EL (cell line): ENCODE measurements at places on chromosomes 2 and 18.
A peak's percentile ranks its signal among the peaks of the same experiment; 100 is the strongest.

DNA sequence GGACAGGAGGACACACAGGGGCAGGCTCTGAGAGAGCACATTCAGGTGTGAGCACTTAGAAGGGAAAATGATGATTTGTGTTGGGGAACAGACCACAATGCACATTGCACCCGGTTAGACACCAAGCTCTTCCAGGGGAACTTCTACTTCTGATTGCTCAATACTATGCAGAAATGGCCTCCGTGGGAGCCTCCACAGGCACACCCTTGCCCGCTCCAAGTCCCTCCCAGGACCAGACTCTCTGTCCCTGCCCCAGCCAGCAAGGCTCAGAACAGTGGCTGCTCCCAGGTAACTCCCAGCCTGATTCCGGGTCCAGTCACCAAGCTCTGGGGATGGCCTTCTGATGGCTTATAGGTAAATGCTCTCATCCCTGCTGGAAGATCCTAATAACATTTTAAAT, 56.2 kb downstream of the BCL2L11 start:
- DNase-seq = no peak

DNA sequence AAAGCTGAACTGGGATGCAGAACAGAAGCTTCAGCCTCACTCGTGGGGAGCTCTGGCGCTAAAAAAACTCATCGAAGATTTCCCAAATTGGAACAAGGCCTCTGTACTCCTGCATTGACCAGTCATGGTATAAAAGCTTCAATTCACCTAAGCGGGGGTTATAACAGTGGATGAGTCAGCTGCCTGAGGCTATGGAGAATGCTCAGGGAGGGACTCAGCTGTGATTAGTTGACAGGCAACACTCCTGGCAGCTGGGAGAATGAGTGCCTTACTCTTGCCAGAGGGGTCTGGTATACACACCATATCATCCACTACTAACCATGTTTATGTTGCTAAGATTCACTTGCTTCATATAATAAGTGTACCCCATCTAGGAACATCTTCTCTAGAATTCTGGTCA, 350.6 kb upstream of the VRK2 start:
- peak; percentile 77 for DNase-seq

DNA sequence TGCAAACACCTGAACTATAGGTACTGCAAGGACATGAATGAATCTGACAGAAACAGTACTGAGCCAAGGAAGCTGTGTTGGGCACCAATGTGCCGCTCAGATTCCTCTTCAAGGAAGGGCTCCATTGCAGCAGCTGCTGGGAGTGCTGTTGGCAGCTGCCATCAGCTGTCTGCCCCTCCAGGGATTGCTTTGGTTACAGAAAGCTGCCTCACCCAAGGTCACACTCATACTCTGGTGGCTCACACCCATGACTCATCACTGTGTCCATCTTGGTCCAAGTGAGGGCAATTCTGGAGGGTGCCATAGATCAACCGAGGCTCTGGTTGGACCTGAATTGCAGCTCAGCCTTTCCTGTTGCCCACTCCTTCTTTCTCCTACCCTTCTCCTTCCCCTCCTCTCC, 24.4 kb upstream of the TRPM8 start:
- no peak for DNase-seq

GRCh38 chr2:160408959-160409291, 84.7 kb downstream of the RBMS1 start:
- DNase-seq = no peak

- DNase-seq = no peak
Measured at GRCh38 chr2:67613227-67613626, 216.1 kb downstream of the ETAA1 start.

DNA sequence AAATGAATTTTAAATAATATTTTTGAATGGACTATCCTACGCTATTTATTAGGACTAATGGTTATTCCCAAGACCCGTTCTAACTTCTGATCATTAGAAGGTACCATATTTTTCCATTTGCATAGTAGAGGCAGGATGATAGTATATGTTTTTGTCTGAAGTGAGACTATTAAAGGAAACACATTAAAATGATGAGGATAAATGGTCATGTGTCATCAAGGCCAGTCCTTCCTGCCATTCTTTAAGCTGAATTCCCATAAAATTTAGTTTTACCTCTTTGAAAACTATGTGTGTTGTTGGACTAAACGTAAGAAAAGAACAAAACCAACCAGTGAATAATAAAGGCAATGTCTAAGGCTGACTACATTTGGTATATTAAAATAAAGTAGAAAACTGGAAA, 121.8 kb downstream of the SLC8A1 start:
- no peak for DNase-seq

GRCh38 chr2:72952961-72953360, 35.6 kb downstream of the EMX1 start:
- no peak for DNase-seq

GRCh38 chr2:86056590-86057331, 48.9 kb downstream of the POLR1A start:
- DNase-seq = peak; percentile 36

DNA sequence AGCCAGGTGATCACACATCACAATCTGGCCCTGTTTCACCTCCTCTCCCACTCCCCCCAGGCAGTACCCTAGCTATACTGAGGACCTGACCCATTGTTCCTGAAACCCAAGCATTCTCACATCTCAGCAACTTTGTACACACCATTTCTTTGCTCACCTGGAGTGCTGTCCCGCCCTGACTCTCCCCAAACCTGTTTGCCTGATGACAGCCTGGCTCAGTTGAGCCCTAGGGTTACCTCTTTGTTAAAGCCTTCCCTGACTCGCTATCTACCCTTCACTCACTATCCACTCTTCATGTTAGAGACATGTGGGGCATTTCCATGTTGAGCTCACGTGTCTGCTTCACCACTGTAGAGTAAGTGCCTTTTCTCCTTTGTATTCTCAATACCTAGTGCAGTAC, 49.1 kb downstream of the GREB1L start:
- no peak for DNase-seq

GRCh38 chr18:13564579-13564978, 161.8 kb downstream of the FAM210A start:
- DNase-seq = no peak

GRCh38 chr2:144521686-144522085, 1.8 kb upstream of the ZEB2 start:
- no peak for DNase-seq

- no peak for DNase-seq
Measured at GRCh38 chr2:68000170-68000825, 62.5 kb downstream of the C1D start.

DNA sequence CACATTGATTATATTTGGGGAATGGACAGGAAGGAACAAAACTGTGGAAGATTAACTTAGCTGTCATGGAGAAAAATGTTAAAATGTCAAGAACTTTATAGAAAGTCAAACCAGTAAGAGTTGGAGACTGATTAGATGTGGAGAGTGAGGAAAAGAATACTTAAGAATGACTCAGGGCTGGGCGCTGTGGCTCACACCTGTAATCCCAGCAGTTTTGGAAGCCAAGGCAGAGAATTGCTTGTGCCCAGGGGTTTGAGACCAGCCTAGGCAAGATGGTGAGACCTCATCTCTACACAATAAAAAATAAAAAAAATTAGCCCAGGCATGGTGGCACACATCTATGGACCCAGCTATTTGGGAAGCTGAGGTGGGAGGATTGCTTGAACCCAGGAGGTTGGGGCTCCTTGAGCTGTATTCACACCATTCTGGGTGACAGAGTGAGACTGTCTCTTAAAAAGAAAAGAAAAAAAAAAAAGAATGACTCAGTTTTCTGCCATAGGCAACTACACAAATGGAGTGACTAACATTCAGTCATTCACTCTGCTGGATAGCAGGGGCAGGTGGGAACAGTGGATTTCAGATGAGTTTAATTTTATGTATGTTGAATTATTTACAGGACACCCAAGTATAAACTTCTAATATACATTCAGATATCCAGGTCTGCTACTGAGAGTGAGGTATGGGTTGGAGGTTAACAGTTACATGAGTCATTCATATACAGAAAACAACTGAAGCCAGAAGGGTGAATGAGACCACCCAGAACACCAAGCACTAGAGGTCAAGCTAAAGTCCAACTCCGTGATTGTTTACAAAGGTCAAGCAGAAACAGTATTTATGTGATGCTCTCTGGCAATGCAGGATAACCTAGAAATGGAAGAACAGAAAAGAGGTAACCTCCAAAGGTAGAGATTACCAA, 33.9 kb downstream of the ORC2 start:
- peak; percentile 22 for DNase-seq

- no peak for DNase-seq
Measured at GRCh38 chr18:8847900-8848299, 142.5 kb downstream of the MTCL1 start.

GRCh38 chr2:150327564-150328489, 159.6 kb downstream of the RND3 start:
- DNase-seq = no peak

- no peak for DNase-seq
Measured at GRCh38 chr18:77422974-77423867, 173.6 kb downstream of the GALR1 start.

DNA sequence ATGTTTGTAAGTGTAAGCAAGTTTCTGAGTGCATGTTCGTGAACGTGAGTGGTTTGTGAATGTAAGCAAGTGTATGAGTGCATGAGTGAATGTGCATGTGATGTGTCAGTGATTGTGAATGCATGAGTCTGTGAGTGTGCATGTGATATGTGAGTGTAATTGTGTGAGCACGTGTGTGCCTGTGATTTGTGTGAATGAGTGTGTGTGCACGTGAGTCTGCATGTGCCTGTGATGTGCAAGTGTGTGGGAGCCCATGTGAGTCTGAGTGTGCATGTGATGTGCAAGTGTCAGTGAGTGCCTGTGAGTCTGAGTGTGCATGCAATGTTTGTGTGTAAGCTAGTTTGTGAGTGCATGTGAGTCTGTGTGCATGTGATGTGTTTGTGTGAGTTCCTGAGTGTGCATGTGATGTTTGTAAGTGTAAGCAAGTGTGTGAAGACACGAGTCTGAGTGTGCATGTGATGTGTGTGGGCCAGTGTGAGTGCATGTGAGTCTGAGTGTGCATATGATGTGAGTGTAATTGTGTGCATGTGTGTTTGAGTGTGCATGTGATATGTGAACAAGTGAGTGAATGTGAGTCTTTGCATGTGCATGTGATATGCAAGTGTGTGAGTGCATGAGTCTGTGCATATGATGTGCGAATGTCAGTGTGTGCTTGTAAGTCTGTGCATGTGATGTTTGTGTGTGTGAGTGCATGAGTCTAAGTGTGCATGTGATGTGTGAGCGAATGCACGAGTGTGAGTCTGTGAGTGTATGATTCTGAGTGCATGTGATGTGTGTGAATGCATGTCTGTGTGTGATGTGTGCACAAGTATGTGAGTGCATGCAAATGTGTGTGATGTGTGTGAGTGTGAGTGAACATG, 45.1 kb downstream of the COPS8 start:
- no peak for DNase-seq

- no peak for DNase-seq
Measured at GRCh38 chr18:79775441-79776221, 22.1 kb upstream of the KCNG2 start.

- peak; percentile 82 for DNase-seq
Measured at GRCh38 chr2:241935314-241935713, 65.8 kb downstream of the RTP5 start.

GRCh38 chr2:182230561-182230960, 196.3 kb downstream of the PDE1A start:
- DNase-seq = peak; percentile 43

- DNase-seq = no peak
Measured at GRCh38 chr2:53509831-53510388, 257.7 kb upstream of the CHAC2 start.

GRCh38 chr2:132974467-132975095, 304.6 kb upstream of the LYPD1 start:
- peak; percentile 49 for DNase-seq

DNA sequence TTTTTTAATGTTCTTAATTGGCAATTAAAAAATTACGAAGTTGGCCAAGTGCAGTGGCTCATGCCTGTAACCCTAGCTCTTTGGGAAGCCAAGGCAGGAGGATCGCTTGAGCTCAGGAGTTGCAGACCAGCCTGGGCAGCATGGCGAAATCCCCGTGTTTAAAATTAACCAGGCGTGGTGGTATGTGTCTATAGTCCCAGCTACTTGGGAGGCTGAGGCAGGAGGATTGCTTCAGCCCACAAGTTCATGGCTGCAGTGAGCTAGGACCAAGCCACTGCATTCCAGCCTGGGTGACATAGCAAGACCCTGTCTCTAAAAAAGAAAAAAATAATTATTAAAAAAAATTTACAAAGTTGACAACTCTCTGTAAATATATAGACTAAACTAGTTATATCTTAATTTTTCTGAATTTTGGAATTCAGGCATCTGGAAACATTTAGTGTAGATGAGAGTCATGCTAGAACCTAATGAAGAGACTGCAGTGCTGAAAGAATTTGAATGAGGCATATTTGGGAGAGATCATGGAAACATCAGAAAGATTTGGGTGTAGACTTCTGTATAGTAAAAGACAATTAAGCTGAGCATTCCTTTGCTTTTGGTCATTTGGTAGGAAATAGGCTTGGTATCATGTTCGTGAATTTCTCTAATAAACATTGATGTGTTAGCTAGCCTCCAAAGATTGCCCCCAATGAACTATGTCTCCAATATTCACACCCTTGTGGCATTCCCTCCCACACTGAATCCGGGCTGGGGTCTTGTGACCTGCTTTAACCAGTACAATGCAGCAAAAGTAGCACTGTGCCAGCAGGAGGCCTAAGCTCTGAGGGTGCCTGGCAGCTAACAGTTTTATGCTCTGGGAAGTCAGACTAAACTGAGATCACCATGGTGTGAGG, 4.2 kb upstream of the ROCK1 start:
- DNase-seq = peak; percentile 77

DNA sequence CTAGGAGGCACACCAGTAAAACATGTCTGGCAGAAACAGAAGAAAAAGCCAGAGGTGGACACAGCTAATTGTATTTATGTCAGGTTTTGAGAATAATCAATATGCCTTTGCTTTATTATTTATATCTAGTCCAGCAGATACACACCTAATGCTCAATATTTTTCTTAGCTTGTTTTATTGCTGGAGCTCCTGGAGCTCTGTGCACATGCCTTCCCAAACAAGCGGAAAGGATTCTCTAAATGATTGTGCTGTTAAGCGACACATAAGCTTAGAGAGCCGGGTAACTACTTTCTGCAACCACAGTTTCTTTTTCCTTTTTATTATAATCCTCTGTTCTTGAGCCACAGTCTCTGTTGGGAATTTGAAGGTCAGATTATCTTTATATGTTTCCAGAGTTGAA, 177.3 kb upstream of the ST6GAL2 start:
- DNase-seq = no peak

GRCh38 chr2:145020694-145021093, 500.8 kb upstream of the ZEB2 start:
- peak; percentile 58 for DNase-seq

GRCh38 chr18:49591775-49592174, 29.9 kb downstream of the LIPG start:
- DNase-seq = no peak

- DNase-seq = no peak
Measured at GRCh38 chr18:5122272-5122671, 74.8 kb downstream of the AKAIN1 start.

DNA sequence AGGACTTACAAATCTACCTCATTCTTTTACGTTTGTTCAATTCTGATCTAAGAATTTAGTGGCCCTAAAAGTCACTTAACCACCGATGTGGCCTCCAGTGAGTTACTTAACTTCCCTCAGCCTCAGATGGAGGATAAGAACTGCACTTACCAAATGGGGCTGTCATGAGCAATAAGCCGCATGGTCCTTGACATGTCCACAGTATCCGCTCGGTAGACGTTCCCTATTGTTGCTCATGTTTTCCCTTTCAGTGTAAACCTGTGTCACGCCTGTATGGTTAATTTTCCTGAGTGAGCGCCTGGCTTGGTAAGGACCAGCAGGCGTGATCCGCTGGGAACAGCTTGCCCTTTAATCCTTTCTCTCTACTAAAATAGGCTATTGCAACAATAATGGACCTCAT, 20.3 kb downstream of the SEC11C start:
- DNase-seq = no peak
